ENCODE measurements at places on chromosomes 4 and X.

GRCh38 chrX:48938721-48939425 lies 18.5 kb downstream of the OTUD5 start:
- peak; percentile 89 for DNase-seq

DNA sequence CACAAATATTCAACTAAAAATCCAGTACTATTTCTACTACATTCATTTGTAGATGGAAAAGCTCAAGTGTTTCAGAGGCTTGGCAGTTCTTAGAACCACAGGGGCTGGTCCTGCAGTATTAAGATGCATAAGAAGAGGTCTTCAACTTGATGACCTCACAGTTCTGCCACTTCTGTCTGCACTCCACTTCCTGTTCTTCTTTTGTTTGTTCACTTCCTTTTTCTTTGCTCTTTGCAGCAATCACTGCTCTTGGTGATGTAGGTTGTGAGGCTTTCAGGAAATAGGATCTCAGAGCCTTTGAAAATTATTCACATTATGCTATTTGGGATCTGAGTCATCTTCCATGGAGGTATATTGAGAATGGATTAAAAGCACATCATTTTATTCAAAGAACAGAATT lies 602.0 kb upstream of the CPEB2 start:
- no peak for DNase-seq

- DNase-seq, result no peak
Measured at GRCh38 chr4:38231626-38232025, 271.4 kb downstream of the PTTG2 start.

DNA sequence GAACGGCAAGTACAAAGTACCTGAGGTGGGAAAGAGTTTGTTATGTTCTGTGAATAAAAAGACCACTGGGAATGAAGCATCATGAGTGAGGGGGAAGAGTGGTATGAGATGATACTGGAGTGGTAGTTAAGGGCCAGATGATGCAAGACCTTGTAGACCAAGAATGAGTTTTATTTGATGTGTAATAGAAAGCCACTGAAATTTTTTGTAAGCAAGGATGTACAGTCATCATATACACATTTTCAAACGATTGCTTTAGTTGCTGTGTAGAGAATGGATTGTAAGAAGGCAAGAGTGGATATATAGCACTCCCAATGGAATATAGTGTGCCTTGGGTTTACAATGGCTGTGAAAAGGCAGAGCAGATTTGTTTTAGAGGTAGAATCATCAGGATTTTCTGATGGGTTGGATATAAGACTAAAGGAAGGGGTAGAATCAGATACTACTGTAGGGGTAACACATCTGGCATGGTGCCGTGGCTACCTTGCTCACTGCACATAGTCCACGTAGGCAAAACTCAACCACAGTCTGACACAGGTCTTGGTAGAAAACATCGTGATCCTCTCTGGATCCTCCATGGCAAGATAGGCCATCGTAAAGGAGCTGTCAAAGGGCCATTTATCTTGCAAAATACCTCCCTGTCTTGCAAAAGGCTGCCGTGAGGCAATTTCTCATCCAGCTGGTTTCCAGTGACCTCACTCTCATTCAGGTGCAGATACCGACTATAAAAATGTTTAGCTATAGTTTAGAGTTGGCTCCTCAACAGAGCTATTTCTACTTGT lies 14.9 kb downstream of the TIFA start:
- no peak for DNase-seq

GRCh38 chrX:153032397-153033118 lies 23.7 kb upstream of the PNMA3 start:
- peak; percentile 85 for DNase-seq

GRCh38 chrX:739611-740010 lies 109.0 kb downstream of the SHOX start:
- no peak for DNase-seq

DNA sequence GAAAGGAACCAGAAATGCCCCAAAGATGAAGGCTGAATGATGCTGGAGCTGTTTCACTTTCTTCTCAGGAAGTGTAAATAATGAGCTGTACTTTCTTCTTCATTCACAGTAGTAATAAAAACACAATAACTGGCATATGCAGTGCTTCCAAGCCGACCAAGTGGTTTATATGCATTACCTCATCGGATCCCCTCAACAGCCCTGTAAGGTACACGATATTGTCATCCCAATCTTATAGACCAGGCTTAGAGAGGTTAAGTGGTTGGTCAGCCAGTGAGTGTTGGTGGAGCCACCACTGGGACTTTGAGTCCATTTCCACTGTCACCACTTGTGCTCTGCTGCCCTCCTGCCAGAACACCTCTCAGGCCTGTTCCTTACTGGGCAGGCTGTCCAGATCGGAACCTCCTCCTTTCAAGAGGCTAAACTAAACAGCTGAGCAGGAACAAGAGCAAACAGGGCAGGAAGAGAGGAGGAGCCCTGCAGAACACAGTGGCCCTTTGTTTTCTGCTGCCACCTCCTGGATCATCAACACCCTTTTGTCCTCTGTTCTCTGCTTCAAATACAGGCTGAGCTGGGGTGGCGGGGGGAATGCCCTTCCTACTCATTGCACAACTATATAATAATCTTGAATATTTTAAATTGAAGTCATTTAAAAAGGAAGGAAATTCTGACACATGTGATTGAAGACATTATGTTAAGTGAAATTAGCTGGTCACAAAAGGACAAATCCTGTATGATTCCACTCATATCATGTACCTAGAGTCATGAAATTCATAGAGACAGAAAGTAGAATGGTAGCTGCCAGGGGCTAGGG lies 112.5 kb upstream of the ATP6AP2 start:
- DNase-seq, result peak; percentile 64

DNA sequence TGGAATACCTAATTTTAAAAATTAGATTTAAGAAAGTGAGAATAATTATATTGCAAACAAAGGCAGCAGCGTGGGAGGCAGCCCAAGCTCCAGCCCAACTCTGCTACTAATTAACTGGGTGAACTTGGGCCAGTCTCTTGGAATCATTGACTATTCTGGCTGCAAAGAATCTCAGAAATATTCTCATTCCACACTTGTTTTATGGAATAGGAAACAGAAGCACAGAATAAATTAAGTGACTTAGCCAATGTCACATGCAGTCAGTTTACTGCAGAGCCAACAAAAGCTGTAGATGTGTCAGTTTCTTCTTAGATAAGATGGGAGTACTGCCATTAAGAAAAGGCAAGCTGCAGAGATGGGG lies 132.6 kb upstream of the FAM9B start:
- no peak for DNase-seq

DNA sequence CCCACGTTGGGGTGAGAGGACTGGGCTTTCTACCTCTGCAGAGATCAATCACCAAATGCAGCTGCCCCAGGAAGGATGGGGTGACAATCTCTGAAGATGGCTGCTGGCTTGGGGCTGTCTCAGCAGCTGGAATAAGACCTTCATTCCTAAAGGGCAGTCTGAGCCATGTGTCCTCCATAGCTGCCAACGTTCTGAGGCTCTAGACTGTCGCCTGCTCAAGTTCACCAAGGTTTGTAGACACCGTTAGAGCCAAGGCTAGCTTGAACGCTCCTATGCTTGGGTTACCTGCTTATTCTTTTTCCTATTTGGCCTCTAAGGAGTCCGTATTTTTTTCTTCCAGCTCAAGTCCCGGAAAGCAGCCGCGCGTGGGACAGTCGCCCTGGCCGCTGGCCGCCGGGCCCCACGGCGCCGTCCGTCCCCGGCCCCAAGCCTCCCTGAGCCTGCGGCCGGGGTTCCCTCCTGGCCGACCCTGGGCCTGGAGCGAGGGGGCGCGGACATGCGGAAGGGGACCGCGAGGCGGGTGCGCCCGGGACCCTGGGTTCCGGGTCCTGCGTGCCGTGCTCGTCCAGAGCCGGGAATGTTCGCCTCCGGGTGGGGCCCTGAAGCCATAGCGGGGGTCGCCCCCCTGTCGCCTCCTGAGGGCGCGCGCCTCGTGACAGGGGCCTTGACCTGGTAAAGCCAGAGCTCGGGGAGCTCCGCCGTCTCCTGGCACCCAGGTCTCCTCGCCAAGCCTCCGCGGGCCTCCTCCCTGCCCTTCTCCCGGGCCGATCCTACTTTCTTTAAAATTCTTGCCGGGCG lies 23.3 kb downstream of the MRFAP1 start:
- no peak for DNase-seq

DNA sequence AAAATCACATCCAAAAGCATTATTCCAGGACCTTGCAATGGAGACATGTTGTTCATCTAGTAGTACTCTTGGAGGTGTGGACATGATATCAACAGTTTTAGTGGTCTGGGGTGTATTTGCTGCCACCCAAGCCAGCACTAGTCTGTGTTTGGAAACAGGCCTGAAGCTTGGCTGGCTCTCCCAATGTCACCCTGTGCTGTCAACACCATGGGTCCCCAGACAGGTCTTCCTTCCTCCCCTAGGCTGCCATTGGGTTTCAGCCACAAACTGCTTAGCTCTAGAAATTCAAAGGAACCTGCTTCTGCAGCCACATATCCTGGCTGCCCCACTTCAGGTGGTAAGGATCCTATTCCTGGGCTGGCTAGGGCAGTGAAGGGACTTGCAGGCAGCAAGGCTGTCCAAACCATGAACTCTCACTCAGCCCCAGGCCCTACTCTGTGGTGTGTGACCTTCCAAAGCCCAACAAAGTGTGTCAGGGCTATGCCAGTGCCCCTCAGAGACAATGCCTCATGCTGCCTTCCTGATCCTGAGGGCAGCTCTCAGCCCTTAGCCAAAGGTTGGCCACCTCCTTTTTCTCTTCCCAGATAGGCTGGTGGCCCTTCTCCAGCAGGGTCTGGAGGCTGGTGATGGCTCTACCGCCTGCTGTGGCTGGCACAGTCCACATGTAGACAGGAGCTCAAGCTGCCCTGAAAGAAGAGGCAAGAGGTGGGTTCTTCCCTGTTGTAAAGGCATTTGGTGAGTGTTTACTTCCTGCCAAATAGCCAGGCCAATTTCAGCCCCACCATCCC lies 18.3 kb downstream of the AMER1 start:
- no peak for DNase-seq

- no peak for DNase-seq
Measured at GRCh38 chrX:74467656-74468055, 46.4 kb downstream of the SLC16A2 start.

DNA sequence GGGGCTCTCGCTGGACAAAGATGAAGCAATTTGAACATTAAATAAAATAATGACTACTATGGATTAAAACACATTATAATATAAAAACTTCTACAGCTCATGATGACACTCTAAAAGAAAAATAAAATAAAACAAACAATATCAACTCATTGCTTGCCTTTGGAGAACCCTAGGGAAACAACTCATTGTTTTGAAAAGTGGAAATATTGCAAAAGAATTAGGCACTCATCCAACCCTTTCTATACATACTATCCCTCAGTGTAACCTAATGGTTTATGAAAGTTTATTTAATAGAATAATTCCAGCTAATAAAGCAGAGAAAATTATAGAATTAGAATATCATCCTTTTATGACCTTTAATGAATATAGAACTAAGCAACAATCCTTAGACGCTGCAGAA lies 718 bp downstream of the RAB40A start:
- no peak for DNase-seq

GRCh38 chrX:119948381-119948780 lies 4.8 kb upstream of the NKAP start:
- no peak for DNase-seq
